Fibroblast of the aortic adventitia (primary cell): ENCODE measurements at places on chromosomes 6 and 20. TPM values are rescaled to one million over a fixed set of nuclear protein-coding genes. Genes with fewer than 3 reads are reported as not detected.

The PCK1 gene
- not detected in 2 replicates for total RNA-seq

GRCh38 chr6:138107752-138108592, 753 bp upstream of the PERP start:
- no peak for DNase-seq

DNA sequence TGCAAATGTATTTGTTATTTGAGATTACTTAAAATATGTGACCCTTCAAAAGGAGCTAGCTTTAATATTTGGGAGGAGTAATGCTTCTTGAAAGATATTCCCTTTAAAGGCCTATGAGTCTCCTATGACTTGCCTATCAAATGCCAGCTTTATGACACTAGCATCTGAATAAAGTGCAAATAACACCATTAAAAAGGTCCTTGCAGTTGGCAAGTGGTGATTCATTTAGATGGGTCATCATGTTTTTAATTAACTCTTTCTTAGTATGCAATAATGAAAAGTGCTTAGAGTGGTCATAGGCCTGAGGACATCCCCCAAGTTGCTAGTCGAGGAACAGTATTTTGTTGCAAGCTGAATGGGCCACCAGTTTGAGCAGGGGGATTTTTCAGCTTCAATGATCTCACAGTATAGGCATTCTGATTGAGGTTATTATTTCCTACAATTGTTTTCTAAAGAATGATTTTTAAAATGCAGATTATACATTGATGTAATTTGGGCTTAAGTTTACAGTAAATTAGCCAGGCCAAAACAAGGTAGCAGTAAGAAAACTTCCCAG, 3.7 kb upstream of the CD2AP start:
- DNase-seq = no peak

DNA sequence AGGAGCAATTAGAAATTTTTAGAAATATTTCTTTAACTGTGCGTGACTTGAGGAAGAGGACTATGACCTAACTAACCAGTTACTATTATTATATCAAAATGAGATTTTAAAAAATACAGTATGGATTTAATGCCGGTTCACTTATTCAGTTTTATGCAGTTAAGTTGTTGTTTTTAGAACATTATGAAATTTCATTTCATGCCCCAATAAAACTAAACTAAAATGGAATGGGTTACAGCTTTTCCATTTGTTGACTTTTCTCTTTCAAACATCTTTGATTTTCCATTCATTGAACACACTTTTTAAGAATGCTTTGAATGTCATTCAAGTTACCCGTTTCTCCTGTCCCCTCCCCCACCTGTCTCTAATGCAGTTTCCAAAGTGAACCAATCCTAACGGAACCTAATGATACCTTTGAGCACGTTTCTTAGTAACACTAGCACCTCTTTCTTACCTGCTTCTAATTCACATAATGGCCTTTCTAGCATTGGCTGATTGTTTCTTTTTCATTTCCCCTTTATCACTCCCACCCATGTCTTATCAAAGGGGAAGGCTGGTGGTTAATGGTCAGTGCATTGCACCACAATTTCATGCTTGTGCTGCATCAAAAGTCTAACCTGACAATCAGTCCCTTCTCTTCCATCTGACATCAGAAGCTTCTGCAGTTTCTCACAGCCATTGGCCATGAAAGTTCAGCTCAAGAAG, 262.2 kb upstream of the TAB2 start:
- DNase-seq = no peak

- DNase-seq = no peak
Observed at GRCh38 chr6:50984135-50984534, 165.5 kb downstream of the TFAP2B start.
